ENCODE measurements at places on chromosomes 11 and 22. TPM values are rescaled to one million over a fixed set of nuclear protein-coding genes. Genes with fewer than 3 reads are reported as not detected.

GRCh38 chr11:10895285-10895684 lies 37.4 kb upstream of the ZBED5 start:
- H3K4me1 ChIP-seq, result peaks cover 6% of the 10 kb centered on the region
- no peak for DNase-seq
- no peaks in the 10 kb centered on the region for H3K36me3 ChIP-seq
- H3K4me3 ChIP-seq, result no peak overlapping the region

DNA sequence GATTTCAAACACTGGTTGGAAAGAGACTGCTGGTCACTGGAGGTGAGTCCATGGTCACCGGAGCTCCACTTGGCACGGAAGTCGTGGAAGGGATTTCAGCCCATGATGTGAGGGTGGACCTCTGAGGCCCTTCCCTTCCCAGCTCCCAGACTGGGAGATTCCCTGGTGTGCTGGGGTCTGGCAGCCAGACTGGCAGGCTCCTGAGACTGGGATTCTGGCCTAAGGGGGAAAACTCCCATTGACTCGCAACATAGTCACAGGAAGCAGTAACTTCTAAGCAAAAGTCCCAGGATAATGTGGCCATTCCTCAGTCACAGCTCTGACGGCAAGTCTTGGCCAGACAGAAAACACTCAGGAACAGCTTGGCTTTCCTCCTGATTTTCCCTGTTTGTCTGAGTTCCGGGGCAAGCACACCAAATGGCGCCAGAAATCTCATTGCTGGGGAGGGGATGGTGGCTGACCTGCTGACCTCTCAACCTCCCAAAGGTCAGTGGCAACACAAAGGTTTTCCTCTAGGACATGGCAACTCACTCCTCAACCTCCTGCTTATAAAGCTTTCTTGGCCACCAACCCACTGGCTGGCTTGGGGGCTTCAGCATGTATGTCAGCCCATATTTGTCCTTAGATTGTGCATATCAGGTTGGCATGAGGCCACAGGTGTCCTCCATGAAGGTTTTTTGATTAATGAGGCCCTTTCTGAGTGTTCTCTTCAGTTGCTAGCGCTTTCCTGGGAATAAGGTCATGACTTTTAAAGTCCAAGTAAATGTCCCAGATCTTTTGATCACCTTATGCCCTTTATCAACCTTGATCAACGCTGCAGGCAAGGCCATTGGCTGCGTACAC lies 99.5 kb downstream of the CCDC81 start:
- H3K4me3 ChIP-seq, result no peak overlapping the region
- no peaks in the 10 kb centered on the region for H3K4me1 ChIP-seq
- no peaks in the 10 kb centered on the region for H3K27me3 ChIP-seq
- DNase-seq, result no peak
- no peak overlapping the region for H3K27ac ChIP-seq
- H3K36me3 ChIP-seq, result no peaks in the 10 kb centered on the region

- no peaks in the 10 kb centered on the region for H3K36me3 ChIP-seq
- H3K4me3 ChIP-seq, result no peak overlapping the region
- peaks cover 3% of the 10 kb centered on the region for H3K27me3 ChIP-seq
Measured at GRCh38 chr22:23557467-23557866, 22.6 kb downstream of the IGLL1 start.

GRCh38 chr11:32569313-32569881 lies 14.2 kb upstream of the EIF3M start:
- peaks cover 3% of the 10 kb centered on the region for H3K27me3 ChIP-seq
- no peak overlapping the region for H3K27ac ChIP-seq
- H3K4me1 ChIP-seq, result peaks cover 10% of the 10 kb centered on the region

The OR6A2 gene
- 0.05 TPM for total RNA-seq

- no peak for DNase-seq
- no peaks in the 10 kb centered on the region for H3K36me3 ChIP-seq
- H3K4me3 ChIP-seq, result no peak overlapping the region
- no peak overlapping the region for H3K27ac ChIP-seq
Measured at GRCh38 chr11:4863876-4864275, 14.9 kb upstream of the OR51S1 start.

- H3K27me3 ChIP-seq, result peaks cover 24% of the 10 kb centered on the region
- DNase-seq, result no peak
- peaks cover 2% of the 10 kb centered on the region for H3K4me1 ChIP-seq
- no peak overlapping the region for H3K27ac ChIP-seq
Measured at GRCh38 chr11:69011624-69012091, 1.4 kb downstream of the MRGPRF start.

The UBQLN3 gene
- not detected for total RNA-seq

The MB gene
- total RNA-seq, result not detected

The ABTB2 gene
- 0.97 TPM for total RNA-seq

GRCh38 chr11:20013346-20014066 lies 146.8 kb downstream of the DBX1 start:
- no peak overlapping the region for H3K27ac ChIP-seq
- no peaks in the 10 kb centered on the region for H3K4me1 ChIP-seq
- DNase-seq, result no peak
- H3K4me3 ChIP-seq, result no peak overlapping the region
- peaks cover 2% of the 10 kb centered on the region for H3K27me3 ChIP-seq

The TMEM123 gene
- total RNA-seq, result 461 TPM

The CDC42EP1 gene
- 0.13 TPM for total RNA-seq

- peaks cover 68% of the 10 kb centered on the region for H3K4me1 ChIP-seq
- H3K27ac ChIP-seq, result peak overlapping the region; percentile 92
- H3K36me3 ChIP-seq, result peaks cover 56% of the 10 kb centered on the region
- H3K4me3 ChIP-seq, result no peak overlapping the region
Measured at GRCh38 chr11:46674463-46675287, 25.7 kb downstream of the ARHGAP1 start.

DNA sequence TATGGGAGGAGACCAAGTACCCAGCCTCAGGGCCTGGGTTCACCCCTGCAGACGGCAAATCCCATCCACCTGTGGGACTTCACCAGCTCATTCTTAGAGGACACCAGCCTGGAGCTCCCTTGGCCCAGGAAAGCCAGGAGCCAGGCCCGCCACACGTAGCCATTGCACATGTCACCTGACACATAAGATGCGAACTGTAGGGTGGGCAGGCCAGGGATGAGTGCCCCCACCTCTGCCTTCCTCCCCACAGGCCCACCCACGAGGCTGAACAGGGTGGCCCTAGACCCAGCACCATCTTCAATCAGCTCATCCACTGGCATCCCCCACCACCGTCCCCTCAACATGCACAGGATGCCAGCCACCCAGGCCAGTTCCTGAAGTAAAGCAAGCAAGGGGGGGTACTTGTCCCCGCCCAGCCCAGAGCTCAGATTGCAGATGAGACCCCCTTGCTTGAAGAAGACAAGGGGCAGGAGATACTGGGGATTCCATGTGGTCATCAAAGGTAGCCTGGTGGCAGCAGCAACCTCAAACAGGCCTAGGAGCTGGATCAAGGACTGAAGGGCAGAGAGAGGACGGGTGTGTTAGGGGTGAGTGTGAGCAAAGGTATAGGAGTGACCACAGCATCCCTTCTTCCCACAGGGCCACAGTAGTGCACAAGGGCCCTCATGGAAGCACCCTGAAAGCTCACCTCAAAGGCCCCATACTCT lies 45.6 kb downstream of the IGLL5 start:
- no peaks in the 10 kb centered on the region for H3K36me3 ChIP-seq
- peaks cover 4% of the 10 kb centered on the region for H3K27me3 ChIP-seq
- H3K4me3 ChIP-seq, result no peak overlapping the region
- no peak overlapping the region for H3K27ac ChIP-seq
- DNase-seq, result no peak
- H3K4me1 ChIP-seq, result peaks cover 24% of the 10 kb centered on the region

DNA sequence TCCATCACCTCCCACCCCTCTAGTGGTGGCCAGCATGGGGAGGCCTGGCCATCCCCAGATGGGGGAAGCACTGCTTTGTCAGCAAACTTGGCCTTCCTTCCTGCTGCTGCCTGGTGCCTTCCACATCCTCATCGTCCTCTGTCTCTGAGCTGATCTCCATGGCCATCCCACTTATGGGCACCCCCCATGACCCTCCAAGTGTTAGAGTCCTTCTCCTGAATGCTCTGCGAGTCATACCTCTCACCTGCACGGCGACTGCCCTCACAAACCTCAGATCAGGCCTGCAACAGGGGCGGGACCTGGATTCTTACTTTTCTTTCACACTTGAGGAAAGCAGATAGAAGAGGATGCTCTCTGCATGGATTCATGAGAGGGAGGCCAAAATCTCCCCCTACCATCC lies 24.0 kb downstream of the POU2AF1 start:
- no peak overlapping the region for H3K4me3 ChIP-seq
- DNase-seq, result no peak
- H3K27me3 ChIP-seq, result peaks cover 7% of the 10 kb centered on the region
- H3K27ac ChIP-seq, result no peak overlapping the region
- no peaks in the 10 kb centered on the region for H3K36me3 ChIP-seq

DNA sequence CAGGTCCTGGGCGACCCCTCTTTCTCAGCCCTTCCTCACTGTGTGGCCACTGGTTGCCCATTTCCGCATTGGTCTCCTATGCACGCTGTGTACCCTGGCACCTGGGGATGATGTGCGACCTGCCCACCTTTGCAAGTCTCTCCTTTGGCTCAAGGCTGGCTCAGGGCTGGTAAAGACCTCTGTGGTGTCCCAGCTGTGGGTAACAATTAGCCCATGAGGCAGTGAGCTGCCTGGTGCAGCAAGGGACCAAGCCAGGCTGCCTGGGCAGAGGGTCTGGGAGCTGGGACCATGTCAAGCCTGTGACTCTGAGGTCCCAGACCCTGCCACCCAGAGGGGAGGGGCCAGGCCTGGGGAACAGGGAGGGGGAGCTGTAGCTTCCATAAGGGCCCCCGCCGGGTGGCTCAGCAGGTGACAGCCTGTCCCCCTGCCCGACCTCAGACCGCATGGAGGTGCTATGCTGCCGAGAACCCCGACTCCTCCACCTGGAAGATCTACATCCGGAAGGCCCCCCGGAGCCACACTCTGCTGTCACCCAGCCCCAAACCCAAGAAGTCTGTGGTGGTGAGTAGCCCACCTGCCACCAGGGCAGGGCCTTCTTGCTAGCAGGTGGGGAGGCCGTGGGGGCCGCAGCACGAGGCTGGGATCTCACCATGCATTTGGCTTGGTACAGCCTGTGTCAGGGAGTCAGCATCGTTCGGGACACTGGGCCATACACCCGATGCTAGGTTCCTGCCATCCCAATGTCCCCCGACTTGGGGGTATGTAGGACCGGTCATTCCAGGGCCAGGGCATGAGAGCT lies 112.5 kb downstream of the KCNQ1OT1 start:
- no peaks in the 10 kb centered on the region for H3K27me3 ChIP-seq
- no peak overlapping the region for H3K4me3 ChIP-seq
- H3K4me1 ChIP-seq, result no peaks in the 10 kb centered on the region
- DNase-seq, result peak; percentile 11

The GSTT2 gene
- total RNA-seq, result not detected

GRCh38 chr22:38655519-38656255 lies 505 bp downstream of the FAM227A start:
- peaks cover 19% of the 10 kb centered on the region for H3K4me1 ChIP-seq
- no peak for DNase-seq
- H3K27ac ChIP-seq, result peak overlapping the region; percentile 98
- no peaks in the 10 kb centered on the region for H3K36me3 ChIP-seq

- peaks cover 5% of the 10 kb centered on the region for H3K4me1 ChIP-seq
- no peak within 1 kb of the TSS for H3K27ac ChIP-seq
- no peaks in the 10 kb centered on the region for H3K36me3 ChIP-seq
- H3K27me3 ChIP-seq, result peaks cover 4% of the 10 kb centered on the region
Measured at GRCh38 chr22:22558972-22559603, at the start of gene PRAME. Gene PRAME, minus strand, starts transcription at chr22:22559265. Its CDS starts 2,433 bp downstream, at chr22:22556832.

The APOA5 gene
- not detected for total RNA-seq

- no peak overlapping the region for H3K27ac ChIP-seq
- H3K4me3 ChIP-seq, result no peak overlapping the region
- no peaks in the 10 kb centered on the region for H3K4me1 ChIP-seq
- no peaks in the 10 kb centered on the region for H3K27me3 ChIP-seq
Measured at GRCh38 chr11:64080390-64080789, 44.7 kb downstream of the FLRT1 start.

The GDPD4 gene
- not detected for total RNA-seq

GRCh38 chr11:65786008-65786785 lies 666 bp upstream of the OVOL1 start:
- no peak overlapping the region for H3K27ac ChIP-seq
- H3K4me1 ChIP-seq, result peaks cover 36% of the 10 kb centered on the region
- no peak overlapping the region for H3K4me3 ChIP-seq
- H3K27me3 ChIP-seq, result peaks cover 49% of the 10 kb centered on the region

The MS4A3 gene
- not detected for total RNA-seq

The TMEM151A gene
- not detected for total RNA-seq

DNA sequence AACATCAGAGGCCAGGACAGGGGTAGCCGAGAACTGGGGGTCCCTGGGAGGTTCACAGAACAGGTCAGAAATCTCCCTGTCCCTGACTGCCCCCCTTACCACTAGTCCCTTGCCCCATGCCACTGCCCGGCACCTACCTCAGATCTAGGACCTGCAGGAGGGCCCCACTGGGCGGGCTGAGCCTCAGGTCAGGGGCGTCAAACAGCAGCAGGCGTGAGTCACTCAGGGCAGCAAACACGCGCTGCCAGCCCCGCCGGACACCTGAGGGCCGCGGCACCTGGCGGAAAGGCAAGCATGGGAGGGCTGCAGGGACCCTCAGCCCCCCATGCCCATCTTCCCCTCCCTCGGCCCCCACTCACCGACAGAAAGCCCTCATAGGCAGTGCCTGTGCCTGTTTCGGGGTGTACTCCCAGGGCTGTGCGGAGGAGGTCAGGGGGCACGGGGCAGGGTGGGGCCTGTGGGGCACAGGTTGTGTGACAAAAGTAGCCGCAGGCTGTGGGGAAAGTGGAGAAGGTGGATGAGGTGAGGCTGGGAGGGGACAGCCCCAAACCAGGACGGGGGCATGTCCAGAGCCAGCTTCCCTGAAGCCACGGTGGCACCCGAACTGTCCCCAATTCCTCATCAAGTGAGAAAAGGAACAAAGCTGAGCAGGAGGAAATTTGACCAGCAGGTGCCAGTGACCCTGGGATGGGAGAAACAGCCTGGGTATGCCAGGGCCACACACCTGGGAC lies 11.8 kb downstream of the CDC42BPG start:
- no peak overlapping the region for H3K4me3 ChIP-seq
- H3K36me3 ChIP-seq, result no peaks in the 10 kb centered on the region
- peaks cover 10% of the 10 kb centered on the region for H3K4me1 ChIP-seq
- H3K27ac ChIP-seq, result no peak overlapping the region
- H3K27me3 ChIP-seq, result no peaks in the 10 kb centered on the region
- DNase-seq, result no peak
